A172 (cell line): ENCODE measurements at places on chromosomes 6 and 20. TPM values are rescaled to one million over a fixed set of nuclear protein-coding genes. Genes with fewer than 3 reads are reported as not detected.
A peak's percentile ranks its signal among the peaks of the same experiment; 100 is the strongest.

DNA sequence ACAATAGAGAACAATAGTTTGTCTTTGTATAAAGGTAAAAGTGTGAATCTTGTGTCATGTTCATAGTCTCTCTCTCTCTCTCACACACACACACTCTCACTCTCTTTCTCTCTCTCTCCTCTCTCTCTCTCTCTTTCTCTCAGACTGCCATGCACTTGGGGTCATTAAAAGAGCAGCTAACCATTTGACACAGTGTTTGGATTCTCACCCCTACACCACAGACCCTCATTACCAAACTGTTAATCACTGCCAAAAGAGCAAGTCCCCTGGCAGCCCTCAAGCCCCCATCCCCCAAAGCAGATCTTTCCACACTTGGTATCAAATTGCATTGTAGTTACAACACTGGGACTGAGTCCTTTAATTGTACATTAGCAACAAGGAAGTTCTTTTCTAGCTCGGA lies 305.8 kb upstream of the RSPO3 start:
- DNase-seq, result no peak

TDRD6 gene
- not detected in 2 replicates for total RNA-seq

DNA sequence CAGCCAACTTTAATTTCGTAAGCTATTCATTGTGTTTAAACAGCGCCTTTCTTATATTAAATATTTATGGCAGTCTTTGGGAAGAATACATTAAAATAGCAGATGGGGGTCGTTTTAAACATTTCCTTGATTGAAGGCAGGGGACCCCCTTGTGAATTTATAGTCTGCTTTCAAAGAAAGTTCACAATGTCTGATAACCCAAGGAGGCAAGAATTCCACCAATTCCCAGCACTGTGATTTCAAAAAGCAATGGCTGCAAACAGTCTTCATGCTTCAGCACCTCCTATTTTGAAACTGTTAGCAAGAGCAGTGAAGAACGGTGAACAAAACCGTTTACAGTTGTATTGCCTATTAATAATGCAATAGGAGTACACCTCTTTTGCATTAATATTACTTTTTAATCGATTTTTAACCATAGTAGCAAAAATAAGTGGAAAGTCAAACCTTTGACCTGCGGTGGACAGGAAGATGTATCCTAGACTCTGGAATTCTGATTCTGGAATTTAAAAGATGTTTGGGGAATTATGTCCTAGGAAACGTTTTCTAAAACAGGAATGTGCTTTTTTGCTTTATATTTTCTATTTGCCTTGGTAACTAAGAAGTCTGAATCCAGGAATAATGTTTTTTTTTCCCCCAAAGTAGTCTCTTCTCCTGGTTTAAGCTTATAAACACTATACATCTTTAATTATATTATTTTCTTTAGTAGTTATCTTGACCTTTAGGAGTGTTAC lies 393.0 kb downstream of the CDKAL1 start:
- no peak for DNase-seq

FABP7 gene
- total RNA-seq, result 0.19 TPM in 1 of 2 replicates, not detected in the other

COL21A1 gene
- not detected in 2 replicates for total RNA-seq

- DNase-seq, result no peak
These were observed 46.3 kb downstream of the PPP1R14C start for GRCh38 chr6:150189122-150189521.

- DNase-seq, result no peak
These were observed 13.3 kb upstream of the CRYBG1 start for GRCh38 chr6:106347219-106347618.

- no peak for DNase-seq
These were observed 18.2 kb upstream of the IL22RA2 start for GRCh38 chr6:137191670-137192069.

PCMTD2 gene
- 42.4 and 78.3 TPM in 2 replicates for total RNA-seq

UBE2C gene
- total RNA-seq, result 206 and 210 TPM in 2 replicates

- DNase-seq, result peak; percentile 94
These were observed at the start of gene CUL7 for GRCh38 chr6:43053545-43054205. TSS of gene CUL7 (minus strand) at chr6:43053851. CDS start at chr6:43052788, 1,063 bp downstream.

GRCh38 chr20:42604998-42605956 lies 584.4 kb downstream of the PTPRT start:
- DNase-seq, result no peak

BNIP5 gene
- not detected in 2 replicates for total RNA-seq

DNA sequence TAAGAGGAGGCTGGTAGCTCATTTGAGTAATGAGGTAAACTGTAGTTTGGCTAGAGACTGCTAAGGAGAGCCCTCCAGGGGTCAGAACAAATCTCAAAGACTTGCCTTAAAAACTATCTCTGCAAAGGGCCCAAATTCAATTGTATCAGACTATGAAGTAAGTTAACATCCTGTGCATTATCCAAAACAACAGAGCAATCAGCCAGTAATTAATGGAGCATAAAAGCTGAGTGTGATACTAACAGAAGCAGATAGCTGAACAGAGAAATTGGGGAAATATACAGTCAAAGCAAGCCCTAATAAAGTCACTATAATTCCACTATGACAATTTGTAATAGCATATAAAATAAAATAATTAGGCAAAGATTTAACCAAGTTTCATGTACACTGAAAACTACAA lies 45.8 kb upstream of the TNFRSF21 start:
- DNase-seq, result no peak

GRCh38 chr20:18719426-18719825 lies 94.2 kb upstream of the SCP2D1 start:
- DNase-seq, result peak; percentile 42

GTF2H4 gene
- total RNA-seq, result 8.9 and 24.9 TPM in 2 replicates

GRCh38 chr6:30319146-30319835 lies 7.4 kb upstream of the TRIM39 start:
- no peak for DNase-seq

DNA sequence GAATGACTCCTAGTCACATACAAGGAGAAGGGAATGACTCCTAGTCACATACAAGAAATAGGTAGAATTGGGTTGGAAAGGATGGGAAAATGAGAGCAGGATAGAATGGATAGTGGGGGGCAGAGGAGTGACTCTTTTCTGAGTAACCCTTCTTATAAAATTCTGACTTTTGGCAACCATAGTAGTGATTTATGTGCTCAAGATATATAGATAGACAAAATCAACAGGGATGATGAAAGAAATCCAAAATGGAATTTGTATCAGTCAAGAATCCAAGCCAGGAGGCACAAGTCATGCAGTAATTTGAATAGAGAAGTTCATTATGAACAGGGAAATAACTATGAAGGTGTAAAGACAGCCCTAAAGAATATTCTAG lies 41.7 kb downstream of the ADAT2 start:
- no peak for DNase-seq

- DNase-seq, result no peak
These were observed 31.8 kb downstream of the HFE start for GRCh38 chr6:26118999-26119398.

GRCh38 chr20:50844430-50845100 lies 49.7 kb downstream of the BCAS4 start:
- peak; percentile 90 for DNase-seq

DNA sequence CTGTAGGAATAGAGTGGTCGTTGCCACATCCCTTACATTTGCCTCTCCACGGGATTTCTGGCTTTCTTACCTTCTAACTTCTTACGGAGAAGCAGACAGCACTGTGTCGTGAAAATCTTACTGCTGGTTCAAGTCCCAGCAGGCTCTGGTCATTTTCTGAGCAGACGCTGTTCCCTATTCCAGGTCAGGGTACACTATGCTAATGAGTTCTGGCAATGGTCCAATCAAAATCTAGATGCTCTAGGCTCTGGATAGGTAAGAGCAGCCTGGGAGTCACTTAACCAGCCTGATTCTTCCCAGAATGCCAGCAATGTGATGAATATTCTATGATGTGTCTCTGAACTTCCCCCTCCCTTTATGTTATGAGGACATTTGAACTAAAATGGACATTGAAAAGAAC lies at the start of gene GCM1:
Gene GCM1 (minus strand): TSS at position 158 of the 400 bp plus-strand sequence. CDS start 3,209 bp downstream, outside the sequence.
- DNase-seq, result no peak

PLEKHG1 gene
- 0.21 and 0.48 TPM in 2 replicates for total RNA-seq

- DNase-seq, result no peak
These were observed 23.2 kb downstream of the HLA-A start for GRCh38 chr6:29965563-29965872.

GRCh38 chr20:45038745-45039474 lies 62.0 kb downstream of the KCNS1 start:
- DNase-seq, result no peak

DNA sequence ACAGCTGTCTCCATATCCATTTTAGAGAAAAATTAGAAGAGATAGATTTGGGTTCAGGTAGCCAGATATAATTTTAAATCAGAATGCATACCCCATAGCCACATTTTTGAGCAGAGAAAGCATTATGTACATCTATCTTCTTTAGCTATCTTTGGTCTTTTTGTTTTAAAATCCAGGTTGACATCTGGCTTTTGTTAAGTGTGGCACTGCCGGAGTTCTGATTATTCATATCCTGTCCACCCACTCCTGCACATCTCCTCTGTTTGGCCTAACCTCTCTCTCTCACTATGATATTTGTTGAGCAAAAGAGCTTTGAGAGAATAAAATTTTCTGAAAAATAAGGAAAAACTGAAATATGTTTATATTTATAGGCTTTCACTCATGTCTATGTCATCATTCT lies 189.7 kb downstream of the PACRG start:
- no peak for DNase-seq

DNA sequence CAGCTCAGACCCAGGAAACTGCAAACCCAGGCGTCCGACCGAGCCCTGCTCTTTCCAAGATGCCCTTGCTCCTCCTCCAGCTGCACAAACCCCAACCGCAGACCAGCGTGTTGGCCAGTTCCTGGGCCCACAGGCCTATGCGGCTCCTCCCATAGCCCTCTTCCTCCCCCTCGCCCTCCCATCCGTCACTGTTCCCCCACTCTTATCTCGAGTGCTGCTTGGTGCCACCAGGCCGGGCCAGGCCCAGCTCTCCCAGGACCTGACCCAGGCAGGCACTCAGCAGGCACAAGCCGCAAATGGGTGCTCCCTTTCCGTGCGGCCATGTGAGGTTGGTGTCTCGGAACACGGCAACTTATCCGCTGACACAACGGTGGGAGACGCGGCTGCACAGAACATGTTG lies 28.6 kb downstream of the ADRM1 start:
- no peak for DNase-seq

DNA sequence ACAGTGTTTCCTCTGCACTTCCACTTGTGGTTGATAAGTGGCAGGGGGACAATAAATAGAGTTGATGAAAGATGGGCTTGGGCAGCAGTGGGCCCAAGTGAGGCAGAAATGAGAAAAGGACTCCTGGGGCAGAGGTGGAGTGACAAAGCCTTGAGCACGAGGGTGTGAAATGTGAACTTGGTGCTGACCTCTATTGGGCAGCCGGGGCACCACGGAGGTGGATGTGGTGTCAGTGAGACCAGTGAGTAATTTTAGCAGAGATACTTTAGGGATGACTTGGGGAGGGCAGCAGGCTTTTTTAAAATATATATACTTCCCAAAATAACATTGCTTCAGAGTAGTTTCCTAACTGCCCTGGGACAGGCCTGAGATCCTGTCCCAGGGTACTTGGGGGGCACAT lies 30.6 kb upstream of the MYLK2 start:
- DNase-seq, result peak; percentile 28

FAM184A gene
- total RNA-seq, result 3.1 and 4.6 TPM in 2 replicates

SYCP2L gene
- total RNA-seq, result 0.07 and 0.57 TPM in 2 replicates

KHDC1L gene
- total RNA-seq, result not detected in 2 replicates

HMGCLL1 gene
- total RNA-seq, result not detected in 2 replicates

GRCh38 chr20:10328897-10329255 lies 105.1 kb downstream of the MKKS start:
- peak; percentile 34 for DNase-seq
